ENCODE measurements at places on chromosomes 16 and 17. TPM values are rescaled to one million over a fixed set of nuclear protein-coding genes. Genes with fewer than 3 reads are reported as not detected.

DNA sequence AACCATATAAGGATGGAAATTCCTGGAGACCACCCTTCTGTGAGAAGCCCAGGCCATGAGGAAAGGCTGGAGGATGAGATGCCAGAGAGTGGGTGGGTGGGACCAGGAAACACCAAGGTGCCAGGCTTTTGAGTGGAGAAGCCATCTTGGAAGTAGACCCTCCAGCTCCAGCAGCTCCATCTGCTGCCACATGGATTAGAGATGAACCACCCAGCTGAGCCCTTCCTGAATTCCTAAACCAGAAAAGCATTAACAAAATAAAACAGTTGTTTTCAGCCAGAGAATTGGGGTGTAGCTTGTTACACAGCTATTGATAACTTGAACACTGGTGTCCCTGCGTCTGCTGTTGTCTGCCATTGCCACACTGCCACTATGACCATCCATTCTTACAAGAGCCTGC is 6.3 kb upstream of the TMEM114 start:
- H3K36me3 ChIP-seq = no peaks in the 10 kb centered on the region
- H3K27ac ChIP-seq = no peak overlapping the region
- DNase-seq = no peak

The EFCAB13 gene
- 7.0 TPM for total RNA-seq

The KDM6B gene
- 24.1 TPM for total RNA-seq

GRCh38 chr16:11781773-11782172 is 15.3 kb downstream of the ZC3H7A start:
- no peaks in the 10 kb centered on the region for H3K27me3 ChIP-seq
- DNase-seq = no peak
- peak overlapping the region; percentile 98 for H3K27ac ChIP-seq
- peak overlapping the region; percentile 8 for H3K4me3 ChIP-seq
- H3K4me1 ChIP-seq = peaks cover 55% of the 10 kb centered on the region
- H3K36me3 ChIP-seq = peaks cover 17% of the 10 kb centered on the region

- DNase-seq = no peak
- no peak overlapping the region for H3K27ac ChIP-seq
- no peak overlapping the region for H3K4me3 ChIP-seq
- peaks cover 9% of the 10 kb centered on the region for H3K27me3 ChIP-seq
- no peaks in the 10 kb centered on the region for H3K36me3 ChIP-seq
Observed at GRCh38 chr16:74224828-74225612, 71.6 kb upstream of the PSMD7 start.

The KRTAP3-1 gene
- total RNA-seq = not detected

DNA sequence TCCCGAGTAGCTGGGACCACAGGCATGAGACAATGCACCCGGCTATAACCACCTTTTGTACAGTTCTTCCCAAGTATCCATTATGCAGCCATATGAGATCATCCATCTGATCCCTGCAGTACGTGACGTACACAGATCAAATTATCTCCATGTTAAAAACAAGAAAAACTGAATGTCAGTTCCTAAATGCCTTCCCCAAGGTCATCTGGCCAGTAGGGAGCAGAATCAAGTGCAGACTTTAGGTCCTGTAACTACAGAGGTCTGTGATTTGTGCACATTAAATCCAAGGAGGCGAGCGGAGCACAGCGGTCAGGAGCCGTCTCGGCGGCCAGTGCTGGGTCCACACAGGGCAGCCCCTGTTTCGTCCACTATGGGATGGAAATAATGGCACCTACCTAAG is 23.7 kb downstream of the ZCCHC14 start:
- H3K27me3 ChIP-seq = no peaks in the 10 kb centered on the region
- no peak for DNase-seq
- H3K4me3 ChIP-seq = no peak overlapping the region
- peaks cover 38% of the 10 kb centered on the region for H3K4me1 ChIP-seq
- H3K27ac ChIP-seq = no peak overlapping the region
- H3K36me3 ChIP-seq = peaks cover 3% of the 10 kb centered on the region

DNA sequence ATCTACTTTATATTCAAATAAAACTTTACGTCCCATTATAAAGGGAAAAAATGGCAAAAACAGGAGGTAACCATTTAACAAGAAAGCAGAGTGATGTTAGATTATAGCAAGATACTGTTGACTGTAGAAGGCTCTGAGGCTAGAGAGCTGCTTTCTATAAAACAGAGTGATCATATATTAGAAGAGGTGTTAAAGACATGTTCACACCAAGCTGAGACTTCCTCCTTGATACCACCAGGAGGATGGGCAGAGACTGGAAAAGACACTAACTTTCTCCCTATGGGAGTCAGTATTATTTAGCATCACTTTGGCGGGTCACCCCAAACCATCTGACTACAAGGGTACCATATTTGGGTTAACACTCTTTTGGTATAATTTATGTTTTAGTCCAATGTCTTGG is 687 bp upstream of the CIITA start:
- DNase-seq = no peak
- H3K36me3 ChIP-seq = no peaks in the 10 kb centered on the region
- H3K4me3 ChIP-seq = no peak overlapping the region
- H3K4me1 ChIP-seq = peaks cover 49% of the 10 kb centered on the region

- no peaks in the 10 kb centered on the region for H3K27me3 ChIP-seq
- no peak overlapping the region for H3K27ac ChIP-seq
- peaks cover 52% of the 10 kb centered on the region for H3K36me3 ChIP-seq
- no peak overlapping the region for H3K4me3 ChIP-seq
Observed at GRCh38 chr16:24972608-24973220, 42.5 kb downstream of the ARHGAP17 start.

GRCh38 chr16:89192956-89193575 is 7.3 kb downstream of the SLC22A31 start:
- H3K27me3 ChIP-seq = no peaks in the 10 kb centered on the region
- no peak for DNase-seq
- H3K4me3 ChIP-seq = no peak overlapping the region
- H3K27ac ChIP-seq = no peak overlapping the region
- H3K4me1 ChIP-seq = no peaks in the 10 kb centered on the region
- no peaks in the 10 kb centered on the region for H3K36me3 ChIP-seq

- H3K27ac ChIP-seq = no peak overlapping the region
- DNase-seq = peak; percentile 17
- H3K36me3 ChIP-seq = no peaks in the 10 kb centered on the region
- no peak overlapping the region for H3K4me3 ChIP-seq
- no peaks in the 10 kb centered on the region for H3K4me1 ChIP-seq
- peaks cover 5% of the 10 kb centered on the region for H3K27me3 ChIP-seq
Observed at GRCh38 chr17:6286233-6286632, 148.7 kb downstream of the AIPL1 start.

DNA sequence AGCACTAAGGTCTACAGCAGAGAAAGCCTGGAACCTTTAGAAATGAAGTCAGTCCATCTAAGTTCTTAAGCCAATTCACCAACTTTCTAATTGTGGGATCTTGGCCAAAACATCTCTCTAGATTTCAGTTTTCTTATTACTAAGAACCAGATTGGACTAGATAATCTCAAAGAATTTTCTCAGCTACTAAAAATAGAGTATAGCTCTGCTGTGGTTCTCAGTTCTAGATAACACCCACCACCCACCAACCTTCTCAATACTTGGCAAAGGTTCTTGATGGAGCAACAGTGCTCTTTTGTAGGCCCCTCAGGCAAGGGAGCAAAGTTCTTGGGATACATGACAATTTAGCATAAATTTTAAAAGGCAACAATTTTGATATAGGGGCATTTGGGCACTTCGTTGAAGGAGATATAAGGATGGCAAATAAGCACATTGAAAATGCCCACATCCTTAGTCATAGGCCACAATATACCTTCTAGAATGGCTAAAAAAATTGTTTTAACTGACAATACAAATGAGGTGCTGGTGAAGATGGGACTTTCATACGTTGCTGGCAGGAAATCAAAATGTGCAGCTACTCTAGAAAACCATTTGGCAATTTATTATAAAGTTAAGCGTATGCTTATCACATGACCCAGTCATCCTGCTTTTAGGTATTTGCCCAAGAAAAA is 74.4 kb upstream of the TMEM132E start:
- no peaks in the 10 kb centered on the region for H3K4me1 ChIP-seq
- DNase-seq = no peak
- no peak overlapping the region for H3K4me3 ChIP-seq

The SCIMP gene
- total RNA-seq = not detected

- no peaks in the 10 kb centered on the region for H3K27me3 ChIP-seq
- peaks cover 7% of the 10 kb centered on the region for H3K4me1 ChIP-seq
- DNase-seq = peak; percentile 78
- no peaks in the 10 kb centered on the region for H3K36me3 ChIP-seq
- no peak overlapping the region for H3K27ac ChIP-seq
Observed at GRCh38 chr17:76816590-76817135, 51.5 kb upstream of the MGAT5B start.

DNA sequence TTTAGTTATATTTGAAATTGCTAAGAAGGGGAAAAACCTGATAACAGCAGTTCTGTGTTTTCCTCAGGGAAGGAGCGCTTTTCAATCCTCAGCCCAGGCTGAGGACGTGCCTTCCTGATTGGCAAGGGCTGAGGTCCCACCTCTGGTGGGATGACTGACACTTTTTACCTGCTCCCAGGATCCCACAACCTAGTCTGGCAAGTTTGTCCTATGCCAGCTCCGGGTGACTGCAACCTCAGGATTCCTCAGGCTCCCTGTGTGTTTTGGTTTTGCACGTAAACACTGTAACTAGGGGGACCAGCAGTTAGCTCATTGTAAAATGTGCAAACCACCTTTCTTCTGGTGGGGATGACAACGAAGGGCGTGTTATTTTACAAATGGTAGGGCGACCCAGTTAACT is 7.5 kb downstream of the MARCHF10 start:
- H3K4me3 ChIP-seq = no peak overlapping the region
- DNase-seq = no peak
- peaks cover 35% of the 10 kb centered on the region for H3K27me3 ChIP-seq

- peaks cover 32% of the 10 kb centered on the region for H3K36me3 ChIP-seq
- H3K27me3 ChIP-seq = no peaks in the 10 kb centered on the region
- no peak overlapping the region for H3K27ac ChIP-seq
Observed at GRCh38 chr16:1691276-1691675, 13.2 kb downstream of the JPT2 start.

GRCh38 chr17:71494062-71494855 is 626.6 kb upstream of the SOX9 start:
- H3K27me3 ChIP-seq = no peaks in the 10 kb centered on the region
- H3K4me1 ChIP-seq = no peaks in the 10 kb centered on the region
- H3K36me3 ChIP-seq = no peaks in the 10 kb centered on the region
- no peak overlapping the region for H3K27ac ChIP-seq

The ZFP90 gene
- total RNA-seq = 30.2 TPM

DNA sequence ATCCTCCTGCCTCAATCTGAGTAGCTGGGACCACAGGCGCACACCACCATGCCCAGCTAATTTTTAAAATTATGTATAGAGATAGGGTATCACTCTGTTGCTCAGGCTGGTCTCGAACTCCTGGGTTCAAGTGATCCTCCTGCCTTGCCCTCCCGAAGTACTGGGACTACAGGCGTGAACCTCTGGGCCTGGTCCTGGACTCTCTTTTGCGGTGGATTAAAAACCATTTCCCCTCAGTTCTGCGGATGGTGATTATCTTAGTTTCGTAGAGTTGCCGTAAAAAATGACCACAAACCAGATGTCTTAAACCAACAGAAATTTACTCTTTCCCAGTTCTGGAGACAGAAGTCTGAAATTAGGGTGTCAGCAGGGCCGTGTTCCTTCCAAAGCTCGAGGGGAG is 28.8 kb downstream of the MGAT5B start:
- no peaks in the 10 kb centered on the region for H3K36me3 ChIP-seq
- H3K4me1 ChIP-seq = no peaks in the 10 kb centered on the region
- DNase-seq = no peak
- H3K27me3 ChIP-seq = no peaks in the 10 kb centered on the region
- no peak overlapping the region for H3K27ac ChIP-seq
- no peak overlapping the region for H3K4me3 ChIP-seq

The WDR45B gene
- 23.2 TPM for total RNA-seq

GRCh38 chr16:66093191-66093590 is 273.3 kb upstream of the CDH5 start:
- peaks cover 11% of the 10 kb centered on the region for H3K27me3 ChIP-seq
- no peak for DNase-seq
- H3K36me3 ChIP-seq = no peaks in the 10 kb centered on the region

DNA sequence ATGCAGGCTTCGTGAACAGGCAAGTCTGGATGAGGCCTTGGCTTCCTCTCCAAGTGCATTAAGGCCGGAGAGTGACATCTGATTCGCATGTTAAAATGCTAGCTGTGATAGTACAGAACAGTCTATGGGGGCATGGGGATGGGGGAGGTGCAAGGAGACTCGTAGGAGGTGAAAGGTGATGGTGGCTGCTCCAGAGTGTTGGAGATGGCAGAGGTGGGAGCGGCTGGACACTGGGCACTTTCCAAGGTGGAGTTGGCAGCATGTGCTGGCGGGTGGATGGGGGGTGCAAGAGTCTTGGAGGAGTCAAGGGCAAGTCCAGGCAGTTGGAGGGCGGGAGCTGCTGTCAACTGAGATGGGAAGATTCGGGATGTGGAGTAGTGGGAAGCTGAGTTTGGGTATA is 350.9 kb upstream of the TNRC6C start:
- H3K4me1 ChIP-seq = peaks cover 25% of the 10 kb centered on the region
- H3K27me3 ChIP-seq = no peaks in the 10 kb centered on the region
- DNase-seq = no peak
- no peak overlapping the region for H3K4me3 ChIP-seq
- no peak overlapping the region for H3K27ac ChIP-seq
- H3K36me3 ChIP-seq = no peaks in the 10 kb centered on the region

GRCh38 chr17:71933306-71933705 is 187.5 kb upstream of the SOX9 start:
- no peak for DNase-seq
- no peaks in the 10 kb centered on the region for H3K27me3 ChIP-seq
- no peaks in the 10 kb centered on the region for H3K4me1 ChIP-seq
- no peak overlapping the region for H3K27ac ChIP-seq

DNA sequence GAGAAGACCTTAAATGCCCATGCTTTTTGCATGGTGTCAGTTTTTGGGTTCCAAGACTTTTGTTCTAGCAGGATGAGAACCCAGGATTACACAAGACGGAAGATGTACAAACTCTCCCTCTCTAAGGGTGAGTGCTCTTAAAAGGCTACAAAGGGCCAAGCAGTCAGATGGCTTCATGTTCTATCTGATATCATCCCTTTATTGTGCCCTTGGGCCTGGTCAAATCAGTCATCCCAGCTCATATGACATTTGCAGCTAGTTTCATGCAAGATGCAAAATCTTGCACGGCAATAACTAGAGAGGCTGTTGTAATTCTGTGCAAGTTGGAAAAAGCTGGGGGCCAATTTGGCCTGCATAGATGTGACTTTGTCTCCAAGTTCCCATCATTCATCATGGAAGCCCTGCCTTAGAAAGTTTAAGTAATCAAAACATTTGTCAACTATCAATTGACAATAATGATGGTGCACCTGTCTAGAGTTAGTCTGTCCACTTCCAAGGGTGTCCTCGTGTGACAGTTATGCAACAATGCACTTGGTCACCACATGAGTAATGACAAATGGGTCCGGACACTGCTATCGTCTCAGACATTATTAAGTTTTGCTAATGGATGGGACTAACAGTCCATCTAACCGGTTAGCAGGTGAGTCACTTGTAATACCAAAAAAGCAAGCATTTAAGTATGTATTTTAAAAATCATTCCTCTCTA is 58.6 kb upstream of the ZFHX3 start:
- no peak overlapping the region for H3K4me3 ChIP-seq
- H3K4me1 ChIP-seq = no peaks in the 10 kb centered on the region
- no peaks in the 10 kb centered on the region for H3K36me3 ChIP-seq
- no peak overlapping the region for H3K27ac ChIP-seq
- no peaks in the 10 kb centered on the region for H3K27me3 ChIP-seq
